ENCODE measurements at places on chromosomes 4 and X. TPM values are rescaled to one million over a fixed set of nuclear protein-coding genes. Genes with fewer than 3 reads are reported as not detected.
A peak's percentile ranks its signal among the peaks of the same experiment; 100 is the strongest.

DNA sequence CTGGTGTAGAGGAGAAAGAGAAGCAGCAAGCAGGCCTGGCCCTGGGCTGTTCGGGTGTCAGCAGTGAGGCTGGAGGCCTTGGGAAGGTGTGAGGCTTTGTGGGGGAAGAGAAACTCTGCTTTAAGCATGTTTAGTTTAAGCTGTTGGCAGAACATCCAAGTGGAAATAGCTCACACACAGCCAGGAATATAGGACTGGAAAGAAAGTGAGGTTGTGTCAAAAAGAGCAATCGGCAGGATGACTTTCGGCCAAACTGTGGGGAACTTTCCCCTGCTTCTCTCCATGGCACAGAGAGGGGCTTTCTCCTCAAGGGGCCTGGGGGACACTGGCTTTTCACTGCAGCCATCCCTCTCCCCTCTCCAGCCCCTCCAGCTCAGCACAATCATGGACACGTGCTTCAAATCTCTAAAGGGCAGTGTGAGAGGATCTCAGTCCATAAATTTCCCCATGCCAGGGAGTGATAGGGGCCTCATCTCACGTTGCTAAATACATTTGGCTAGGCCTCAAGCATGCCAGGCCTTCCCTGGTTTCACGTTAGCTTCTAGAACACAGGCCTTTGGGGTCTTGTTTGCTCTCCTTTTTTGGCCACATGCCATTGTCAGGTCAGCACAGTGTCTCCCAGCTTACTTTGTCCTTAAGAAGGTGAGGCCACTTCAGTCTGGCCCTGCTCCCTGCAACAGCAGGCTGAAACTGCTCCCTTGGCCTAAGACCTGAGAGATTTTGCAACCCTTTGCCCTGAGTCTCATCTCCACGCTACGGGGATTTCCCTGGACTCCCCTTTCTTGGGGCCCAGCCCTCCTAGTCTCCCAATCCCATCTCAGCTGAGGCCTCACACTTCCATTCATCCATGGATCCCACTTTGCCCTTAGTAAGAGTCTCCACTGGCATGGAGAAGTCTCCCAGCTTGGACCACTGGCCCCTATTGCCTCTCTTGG is 8.3 kb upstream of the CITED1 start:
- H3K4me1 ChIP-seq, result no peaks in the 10 kb centered on the region
- H3K27ac ChIP-seq, result no peak overlapping the region
- no peak for DNase-seq
- H3K4me3 ChIP-seq, result no peak overlapping the region

DNA sequence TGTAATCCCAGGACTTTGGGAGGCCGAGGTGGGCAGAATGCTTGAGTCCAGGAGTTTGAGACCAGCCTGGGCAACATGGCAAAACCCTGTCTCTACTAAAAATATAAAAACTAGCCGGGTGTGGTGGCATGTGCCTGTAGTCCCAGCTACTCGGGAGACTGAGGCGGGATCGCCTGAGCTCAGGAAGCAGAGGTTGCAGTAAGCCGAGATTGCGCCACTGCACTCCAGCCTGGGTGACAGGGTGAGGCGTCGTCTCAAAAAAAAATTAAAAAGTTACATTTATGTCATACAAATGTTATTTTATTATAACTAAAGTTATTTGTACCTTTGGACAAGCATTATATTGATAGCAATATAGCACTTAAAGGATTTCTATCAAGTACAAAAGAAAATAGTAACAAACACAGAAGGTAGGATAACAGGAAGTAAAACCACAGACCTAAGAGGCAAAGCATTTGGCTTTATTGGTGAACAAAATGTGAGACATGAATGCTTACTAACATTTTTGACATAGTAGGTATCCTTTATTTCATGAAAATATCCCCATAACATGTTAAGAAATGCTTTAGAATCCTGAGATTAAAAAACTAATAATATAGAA is 51.5 kb downstream of the TMEM165 start:
- DNase-seq, result no peak
- H3K36me3 ChIP-seq, result peaks cover 32% of the 10 kb centered on the region
- H3K27ac ChIP-seq, result no peak overlapping the region
- no peaks in the 10 kb centered on the region for H3K4me1 ChIP-seq

- H3K27ac ChIP-seq, result no peak overlapping the region
- H3K4me1 ChIP-seq, result no peaks in the 10 kb centered on the region
- H3K36me3 ChIP-seq, result no peaks in the 10 kb centered on the region
- DNase-seq, result no peak
- peaks cover 7% of the 10 kb centered on the region for H3K27me3 ChIP-seq
- no peak overlapping the region for H3K4me3 ChIP-seq
These were observed 13.7 kb upstream of the ZNF185 start for GRCh38 chrX:152884171-152884570.

- no peaks in the 10 kb centered on the region for H3K27me3 ChIP-seq
- H3K36me3 ChIP-seq, result no peaks in the 10 kb centered on the region
- no peak overlapping the region for H3K4me3 ChIP-seq
- no peak overlapping the region for H3K27ac ChIP-seq
- no peaks in the 10 kb centered on the region for H3K4me1 ChIP-seq
These were observed 413.8 kb downstream of the FAT4 start for GRCh38 chr4:125728568-125728967.

GRCh38 chrX:46758163-46758955 is 559 bp downstream of the SLC9A7 start:
- peak overlapping the region; percentile 94 for H3K27ac ChIP-seq
- DNase-seq, result peak; percentile 8
- H3K4me3 ChIP-seq, result peak overlapping the region; percentile 98

DNA sequence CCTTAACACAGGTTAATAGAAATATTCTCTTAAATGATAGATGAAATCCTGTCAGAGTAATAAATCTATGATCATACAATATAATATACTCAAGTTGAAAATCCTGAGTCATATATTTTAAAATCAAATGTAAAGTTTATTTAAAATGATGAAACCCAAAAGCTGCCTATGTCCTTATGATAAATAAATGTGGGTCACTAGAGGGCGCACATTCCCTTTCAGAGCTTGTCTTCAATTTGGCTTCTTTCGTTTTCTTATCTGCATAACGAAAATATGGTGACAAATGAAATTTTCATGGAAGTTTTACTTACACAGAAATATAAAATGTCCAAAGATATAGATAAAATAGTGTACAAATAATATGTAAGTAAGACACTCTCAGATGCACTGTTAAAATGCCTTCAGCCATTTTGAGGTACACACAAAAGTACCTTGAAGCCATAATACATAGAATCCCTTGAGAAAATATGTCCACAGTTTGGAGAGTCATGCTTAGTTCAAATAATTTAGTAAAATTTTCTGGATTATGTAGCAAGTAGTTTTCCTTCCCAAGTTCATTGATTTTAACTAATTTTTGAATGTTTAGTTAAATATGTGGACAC is 680.4 kb downstream of the DMD start:
- DNase-seq, result no peak
- no peaks in the 10 kb centered on the region for H3K4me1 ChIP-seq
- H3K27me3 ChIP-seq, result no peaks in the 10 kb centered on the region

GRCh38 chrX:72080150-72080549 is 51.6 kb downstream of the RTL5 start:
- H3K36me3 ChIP-seq, result no peaks in the 10 kb centered on the region
- no peak overlapping the region for H3K4me3 ChIP-seq
- DNase-seq, result no peak
- peaks cover 20% of the 10 kb centered on the region for H3K27me3 ChIP-seq
- H3K4me1 ChIP-seq, result no peaks in the 10 kb centered on the region

DNA sequence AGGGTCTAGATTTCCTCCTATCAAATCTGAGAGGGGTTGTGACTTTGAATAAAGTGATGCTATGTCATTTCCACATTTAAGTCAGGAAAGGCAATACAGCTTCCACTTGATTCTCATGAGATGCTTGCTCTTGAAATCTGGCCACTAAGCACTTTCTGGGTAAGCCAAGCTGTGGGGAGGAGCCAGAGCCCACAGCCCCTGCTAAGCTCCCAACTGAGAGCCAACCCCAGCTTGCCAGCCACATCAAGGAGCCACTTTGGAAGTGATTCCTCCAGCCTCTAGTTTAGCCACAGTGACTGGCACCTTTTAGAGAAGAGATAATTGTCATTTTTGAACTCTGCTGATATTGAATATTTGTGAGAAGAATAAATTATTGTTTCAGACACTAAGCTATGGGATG is 1441.5 kb upstream of the IGFBP7 start:
- H3K4me3 ChIP-seq, result no peak overlapping the region
- no peak for DNase-seq
- H3K27me3 ChIP-seq, result no peaks in the 10 kb centered on the region
- H3K27ac ChIP-seq, result no peak overlapping the region
- no peaks in the 10 kb centered on the region for H3K4me1 ChIP-seq
- H3K36me3 ChIP-seq, result no peaks in the 10 kb centered on the region

- no peak overlapping the region for H3K4me3 ChIP-seq
- H3K4me1 ChIP-seq, result no peaks in the 10 kb centered on the region
- no peaks in the 10 kb centered on the region for H3K36me3 ChIP-seq
- DNase-seq, result no peak
- no peak overlapping the region for H3K27ac ChIP-seq
These were observed 12.9 kb downstream of the SHROOM4 start for GRCh38 chrX:50801135-50801534.

- no peak overlapping the region for H3K27ac ChIP-seq
- no peaks in the 10 kb centered on the region for H3K4me1 ChIP-seq
- no peak for DNase-seq
- H3K36me3 ChIP-seq, result no peaks in the 10 kb centered on the region
- no peaks in the 10 kb centered on the region for H3K27me3 ChIP-seq
- H3K4me3 ChIP-seq, result no peak overlapping the region
These were observed 60.7 kb downstream of the TMEM150C start for GRCh38 chr4:82501154-82501442.

DNA sequence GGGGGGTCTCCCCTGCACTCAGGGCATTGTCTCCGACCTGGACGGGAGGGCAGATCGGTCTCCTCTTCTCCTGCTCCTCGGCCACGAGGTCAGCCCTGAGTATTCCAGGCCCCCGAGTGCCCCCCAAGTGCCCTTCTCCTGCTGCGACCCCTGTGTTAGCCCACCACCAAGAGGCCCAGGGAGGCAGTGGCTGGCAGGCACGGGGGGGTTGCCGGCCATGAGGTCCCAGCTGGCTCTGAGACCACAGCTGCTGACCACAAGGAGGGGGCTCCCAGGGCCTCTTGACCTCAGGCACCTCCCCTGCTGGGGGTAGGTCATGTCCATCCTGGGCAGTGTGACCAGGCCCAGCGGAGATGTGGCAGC is 186.1 kb upstream of the PSAPL1 start:
- no peaks in the 10 kb centered on the region for H3K4me1 ChIP-seq
- no peaks in the 10 kb centered on the region for H3K36me3 ChIP-seq
- H3K27me3 ChIP-seq, result no peaks in the 10 kb centered on the region
- no peak for DNase-seq
- H3K4me3 ChIP-seq, result no peak overlapping the region
- H3K27ac ChIP-seq, result no peak overlapping the region

- no peaks in the 10 kb centered on the region for H3K27me3 ChIP-seq
- H3K4me3 ChIP-seq, result peak overlapping the region; percentile 93
- peaks cover 29% of the 10 kb centered on the region for H3K36me3 ChIP-seq
- H3K27ac ChIP-seq, result peak overlapping the region; percentile 87
- peaks cover 51% of the 10 kb centered on the region for H3K4me1 ChIP-seq
- no peak for DNase-seq
These were observed 60.1 kb downstream of the TSC22D3 start for GRCh38 chrX:107715331-107716117.

DNA sequence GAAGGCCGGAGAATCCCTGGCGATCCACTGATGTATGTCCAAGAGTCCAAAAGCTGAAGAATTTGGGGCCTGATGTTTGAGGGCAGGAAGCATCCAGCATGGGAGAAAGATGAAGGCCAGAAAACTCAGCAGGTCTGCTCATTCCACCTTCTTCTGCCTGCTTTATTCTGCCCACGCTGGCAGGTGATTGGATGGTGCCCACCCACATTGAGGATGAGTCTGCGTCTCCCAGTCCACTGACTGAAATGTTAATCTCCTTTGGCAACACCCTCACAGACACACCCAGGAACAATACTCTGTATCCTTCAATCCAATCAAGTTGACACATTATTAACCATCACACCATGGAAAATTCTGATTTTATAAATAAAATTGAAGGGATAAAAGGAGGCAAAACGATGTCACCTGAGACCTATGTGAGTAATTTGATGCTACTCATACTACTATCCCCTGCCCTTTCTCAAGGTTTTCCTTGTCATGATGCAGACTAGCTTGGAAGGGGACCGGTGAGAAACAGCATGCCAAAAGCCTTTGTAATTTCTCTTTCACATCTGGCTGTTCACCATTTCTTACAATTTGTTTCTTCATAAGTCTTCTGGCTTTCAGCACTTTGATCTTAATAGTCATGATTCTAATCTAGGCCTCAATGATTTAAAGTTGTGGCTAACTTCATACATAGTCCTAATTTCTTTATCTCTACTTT is 9.7 kb upstream of the PYURF start:
- H3K36me3 ChIP-seq, result no peaks in the 10 kb centered on the region
- no peak overlapping the region for H3K4me3 ChIP-seq
- peaks cover 7% of the 10 kb centered on the region for H3K4me1 ChIP-seq
- no peak for DNase-seq
- H3K27me3 ChIP-seq, result peaks cover 3% of the 10 kb centered on the region
- no peak overlapping the region for H3K27ac ChIP-seq

- no peak overlapping the region for H3K27ac ChIP-seq
- H3K4me1 ChIP-seq, result peaks cover 26% of the 10 kb centered on the region
These were observed 2.4 kb downstream of the FRAS1 start for GRCh38 chr4:78059524-78059889.

DNA sequence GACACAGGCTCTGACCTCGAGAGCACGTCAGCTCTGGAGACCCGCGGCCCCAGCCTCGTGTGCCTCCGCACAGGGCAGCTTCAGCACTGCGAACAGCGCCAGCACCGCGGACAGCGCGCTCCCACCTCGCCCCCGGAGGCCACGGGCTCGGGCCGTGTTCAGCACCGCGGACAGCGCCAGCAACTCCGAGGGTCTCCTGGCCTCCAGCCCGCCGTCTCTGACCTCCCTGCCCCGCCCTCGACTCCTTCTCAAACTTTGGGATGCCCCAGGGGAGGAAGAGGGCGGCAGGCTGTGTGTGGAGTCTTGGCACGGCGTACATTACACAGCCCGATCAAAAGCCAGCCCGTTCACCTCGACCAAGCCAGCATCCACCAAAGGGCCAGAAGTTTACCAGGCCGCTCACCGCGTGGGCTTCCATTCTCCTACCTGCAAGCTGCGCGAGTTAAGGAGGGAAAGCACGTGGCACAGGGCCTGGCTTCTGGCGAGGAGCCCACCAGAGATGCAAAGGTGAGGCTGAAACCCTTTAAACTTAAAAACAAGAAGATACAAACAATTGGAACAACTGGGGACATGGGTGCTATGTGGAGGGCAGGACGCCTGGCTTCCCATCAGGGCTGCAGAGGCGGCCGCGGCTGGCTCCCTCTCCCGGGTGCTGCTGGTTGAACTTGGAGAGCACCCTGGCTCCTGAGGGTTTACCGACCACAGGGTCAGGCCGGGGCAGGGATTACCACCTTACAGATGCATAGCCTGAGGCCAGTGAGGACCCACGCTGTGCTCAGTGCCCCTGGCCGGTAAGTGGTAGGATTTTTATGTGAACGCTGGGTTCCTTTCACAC is 4.5 kb upstream of the NKX1-1 start:
- no peaks in the 10 kb centered on the region for H3K4me1 ChIP-seq
- H3K27me3 ChIP-seq, result peaks cover 22% of the 10 kb centered on the region
- H3K36me3 ChIP-seq, result peaks cover 6% of the 10 kb centered on the region
- no peak overlapping the region for H3K27ac ChIP-seq

GRCh38 chr4:189823591-189823990 is 117.1 kb upstream of the FRG1 start:
- no peak overlapping the region for H3K27ac ChIP-seq
- no peaks in the 10 kb centered on the region for H3K36me3 ChIP-seq
- no peak overlapping the region for H3K4me3 ChIP-seq
- no peak for DNase-seq
- H3K4me1 ChIP-seq, result no peaks in the 10 kb centered on the region

The RBMX2 gene
- total RNA-seq, result 24.4 TPM

The BMP3 gene
- total RNA-seq, result not detected

The RTL9 gene
- not detected for total RNA-seq

The PDE5A gene
- total RNA-seq, result 0.25 TPM

The UGT2B17 gene
- total RNA-seq, result not detected

The LEF1 gene
- total RNA-seq, result 77.0 TPM

The TMEM150C gene
- not detected for total RNA-seq

Measured in activated T-helper 2 cell treated with anti-CD3 and anti-CD28 coated beads, Interferon-gamma antibody, Interleukin-2, Interleukin-4, amounts not matched to agents 10 μg/mL and 5 μg/mL and 100 μg/mL, durations not matched to agents 14 hours and 24 hours and 36 hours (primary cell).